ENCODE measurements at places on chromosomes 12 and 14. TPM values are rescaled to one million over a fixed set of nuclear protein-coding genes. Genes with fewer than 3 reads are reported as not detected.

Gene CEBPE
- not detected for polyA plus RNA-seq

Gene DAO
- polyA plus RNA-seq: not detected

Gene CACNA1C
- 10.2 TPM for polyA plus RNA-seq

Gene POTEG
- not detected for polyA plus RNA-seq

Gene KRT4
- 0.06 TPM for polyA plus RNA-seq

Gene INF2
- 39.9 TPM for polyA plus RNA-seq

Gene SLC5A8
- not detected for polyA plus RNA-seq

Gene WNT1
- not detected for polyA plus RNA-seq

Gene MFAP5
- polyA plus RNA-seq: 172 TPM

Gene KRT83
- 0.07 TPM for polyA plus RNA-seq

Gene WDHD1
- polyA plus RNA-seq: 5.4 TPM

Gene FGF6
- polyA plus RNA-seq: not detected

Gene DCN
- polyA plus RNA-seq: 944 TPM
